ENCODE measurements at places on chromosomes 12 and 14. TPM values are rescaled to one million over a fixed set of nuclear protein-coding genes. Genes with fewer than 3 reads are reported as not detected.

- no peak for DNase-seq
These were observed 51.7 kb downstream of the TMEM30B start for GRCh38 chr14:61229475-61229888.

- DNase-seq, result no peak
These were observed 71.2 kb downstream of the ITPK1 start for GRCh38 chr14:93044556-93044955.

- DNase-seq, result no peak
These were observed 579.1 kb downstream of the TMTC2 start for GRCh38 chr12:83265808-83266207.

DNA sequence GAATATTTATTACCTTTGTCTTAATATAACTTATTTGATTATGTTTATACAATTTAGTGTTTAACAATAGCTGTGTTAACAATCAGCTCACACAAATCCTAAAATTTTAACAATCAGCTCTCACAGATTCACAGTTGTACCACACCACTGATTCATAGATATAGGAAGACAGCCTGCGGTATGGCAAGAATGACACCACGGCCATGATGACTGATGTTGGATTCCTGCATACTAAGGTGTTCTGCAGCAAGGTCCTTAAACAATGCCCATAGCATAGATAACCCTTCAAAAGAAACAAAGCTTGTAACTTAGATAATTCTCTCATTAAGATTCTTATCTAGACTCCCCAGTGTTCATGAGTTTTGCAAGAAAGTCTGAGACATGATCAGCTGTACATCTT is 3.9 kb upstream of the PYROXD1 start:
- DNase-seq, result no peak

DNA sequence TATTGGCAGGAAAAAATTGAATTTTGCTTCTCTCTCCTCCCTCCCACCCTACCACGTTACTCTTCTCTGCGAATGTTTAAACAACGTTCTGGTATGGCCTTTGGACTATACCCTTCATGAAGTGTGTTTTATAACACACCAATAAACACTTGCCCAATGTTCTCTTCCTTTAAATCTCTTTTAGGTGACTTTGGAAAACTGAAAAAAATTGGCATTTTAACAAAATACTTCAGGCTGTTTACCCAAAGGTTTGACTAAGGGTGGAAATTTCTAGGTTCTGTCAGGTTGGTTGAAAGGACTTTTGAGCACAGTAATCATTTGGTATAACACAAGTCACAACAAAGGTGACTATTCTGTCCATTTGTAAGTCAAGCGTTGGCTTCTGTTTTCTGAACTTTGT is 446.8 kb downstream of the AEBP2 start:
- no peak for DNase-seq

DNA sequence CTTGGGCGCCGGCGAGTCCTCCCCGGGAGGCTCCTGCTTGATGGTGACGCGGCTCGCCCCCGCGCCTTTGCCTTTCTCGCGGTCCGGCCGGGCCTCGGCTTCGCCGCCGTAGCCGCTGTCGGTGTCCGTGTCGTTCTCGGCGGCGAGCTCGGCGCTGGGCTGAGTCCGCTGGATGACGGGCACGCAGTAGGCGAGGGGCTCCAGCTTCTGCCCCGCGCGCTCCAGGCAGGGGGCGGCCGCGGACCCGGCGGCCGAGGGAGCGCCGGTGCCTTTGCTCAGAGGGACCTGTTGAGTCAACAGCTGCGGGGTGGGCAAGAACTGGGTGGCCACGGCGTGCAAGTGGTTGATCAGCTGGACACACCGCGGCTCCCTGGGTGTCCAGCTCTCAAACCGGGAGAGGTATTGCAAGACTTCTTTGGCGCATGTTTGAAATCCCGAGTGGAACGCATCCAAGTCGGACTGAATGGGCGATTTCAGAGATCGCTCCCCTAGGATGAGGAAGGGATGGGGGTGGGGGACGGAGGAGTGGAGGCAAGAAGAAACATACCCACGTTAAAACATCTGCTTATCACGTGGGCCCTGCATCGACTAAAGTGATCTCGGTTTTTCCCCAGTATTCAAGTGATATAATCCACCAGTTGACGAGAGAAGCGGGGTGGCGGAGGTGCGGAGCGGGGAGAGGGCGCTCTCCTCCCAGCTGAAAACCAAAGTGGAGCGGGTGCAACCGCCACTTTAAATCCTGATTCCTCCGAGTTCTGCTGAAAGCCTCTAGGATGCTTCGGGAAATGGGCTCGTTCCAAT is 2.0 kb downstream of the BHLHE41 start:
- DNase-seq, result peak; percentile 95

DNA sequence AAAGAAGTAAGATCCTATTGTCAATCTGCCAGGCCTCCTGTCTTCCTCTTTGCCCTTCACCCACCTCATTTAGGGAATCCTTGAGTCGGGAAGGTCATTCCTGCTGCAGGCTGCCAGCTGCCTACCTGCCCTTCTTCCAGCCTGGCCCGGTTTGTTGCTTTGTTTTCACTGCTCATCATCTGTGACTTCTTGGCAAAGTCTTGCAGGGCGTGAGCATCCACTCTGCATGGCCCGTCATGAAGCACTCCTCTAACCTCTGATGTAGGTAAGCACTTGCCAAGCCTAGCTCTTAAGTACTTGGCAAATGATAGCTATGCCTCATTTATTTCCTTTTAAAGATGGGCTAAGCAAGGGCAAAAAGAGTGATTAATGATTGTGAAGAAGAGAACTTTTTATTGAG is 192.8 kb downstream of the NRXN3 start:
- DNase-seq, result no peak

- no peak for DNase-seq
These were observed 121.1 kb upstream of the EEA1 start for GRCh38 chr12:93050026-93050747.

- DNase-seq, result no peak
These were observed 13.2 kb downstream of the PLBD1 start for GRCh38 chr12:14554281-14555007.

GRCh38 chr14:105912641-105913180 is 386.3 kb downstream of the TMEM121 start:
- no peak for DNase-seq

DNA sequence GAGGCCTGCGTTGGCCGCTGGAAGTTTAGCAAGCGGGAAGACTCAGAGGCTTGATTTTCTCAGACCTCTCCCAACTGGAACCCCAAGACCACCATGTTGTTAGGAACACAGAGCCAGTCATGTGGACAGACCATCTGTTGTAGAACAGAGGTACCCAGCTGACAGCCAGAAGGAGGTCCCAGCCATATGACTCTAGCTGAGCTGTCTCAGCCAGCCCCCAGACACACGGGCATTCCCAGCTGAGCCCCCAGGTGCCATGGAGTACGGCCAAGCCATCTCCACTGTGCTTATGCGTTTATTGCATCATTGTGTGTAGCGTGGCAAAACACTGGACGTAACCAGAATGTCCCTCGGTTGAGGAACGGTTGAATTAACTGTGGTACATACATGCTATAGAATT is 421.9 kb downstream of the TMEM132D start:
- no peak for DNase-seq

DNA sequence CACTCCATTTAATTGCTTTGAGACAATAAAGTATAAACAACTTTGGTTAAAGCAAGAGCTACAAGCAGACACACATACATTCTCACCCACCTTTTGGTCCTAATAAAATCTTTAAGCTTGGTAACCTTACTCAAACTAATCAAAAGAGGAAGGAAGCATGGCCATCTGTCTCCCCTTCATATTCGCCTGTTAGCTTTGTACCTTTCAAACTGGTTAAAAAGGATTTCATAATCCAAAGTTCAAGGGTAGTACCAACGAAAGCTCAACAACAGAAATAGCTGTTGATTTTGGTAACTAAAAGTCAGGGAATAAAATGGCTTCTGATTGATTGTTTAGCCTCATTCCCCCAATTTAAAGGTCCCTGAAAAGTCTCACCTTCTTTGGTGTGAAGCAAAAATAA is 456.9 kb downstream of the BCAT1 start:
- DNase-seq, result no peak

DNA sequence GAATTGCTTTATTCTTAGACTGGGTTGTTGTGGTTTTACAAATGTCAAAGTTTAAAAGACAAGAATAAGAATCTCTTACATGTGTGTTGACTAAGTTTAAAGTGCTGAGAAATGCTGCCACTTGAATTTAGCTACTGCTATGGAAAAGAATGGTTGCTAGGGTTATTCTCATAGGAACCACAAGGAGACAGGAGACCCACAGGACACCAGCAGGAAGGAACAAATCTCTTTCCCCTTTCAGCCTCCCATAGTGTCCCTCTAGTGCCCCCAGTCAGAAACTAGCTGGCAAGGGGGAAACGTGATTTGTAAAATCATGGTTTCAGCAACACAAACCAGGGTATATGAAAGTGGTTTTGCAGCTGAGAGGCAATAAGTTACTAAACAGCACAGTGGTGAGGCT is 102.7 kb downstream of the ST8SIA1 start:
- DNase-seq, result no peak

GRCh38 chr14:61025251-61026223 is 44.5 kb downstream of the SLC38A6 start:
- peak; percentile 70 for DNase-seq

NAV3 gene
- total RNA-seq, result 58.0 TPM

PRPH gene
- not detected for total RNA-seq

RPL10L gene
- total RNA-seq, result not detected

KRT85 gene
- not detected for total RNA-seq
